Stimulated activated CD8-positive, alpha-beta memory T cell treated with anti-CD3 and anti-CD28 coated beads, Interleukin-4, amount 100 ng/mL, for 1 hour (primary cell): ENCODE measurements at places on chromosomes 7 and 10.

GRCh38 chr7:114718861-114719260 lies 203.0 kb upstream of the MDFIC start:
- no peak for DNase-seq

DNA sequence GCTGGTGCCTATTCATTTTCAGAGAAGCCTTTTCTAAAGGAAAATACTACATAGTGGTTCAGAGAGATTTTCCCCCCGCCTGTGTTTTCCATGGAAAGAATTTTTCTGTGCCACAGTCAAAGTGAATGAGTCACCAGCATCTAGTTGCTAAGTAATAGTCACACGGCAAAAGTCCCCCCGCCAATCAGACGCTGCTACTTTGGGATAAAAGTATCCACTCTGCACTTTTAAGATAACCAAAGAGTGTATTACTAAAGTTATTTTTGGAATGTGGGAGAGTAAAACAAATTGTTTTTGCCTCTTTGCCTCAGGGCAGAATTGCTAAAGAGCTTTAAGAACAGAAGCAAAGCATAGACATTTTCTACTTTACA lies 23.5 kb downstream of the ABLIM1 start:
- no peak for DNase-seq

GRCh38 chr10:113590581-113590980 lies 37.7 kb downstream of the HABP2 start:
- DNase-seq: no peak

GRCh38 chr7:66157060-66157459 lies 42.4 kb downstream of the CRCP start:
- DNase-seq: no peak

DNA sequence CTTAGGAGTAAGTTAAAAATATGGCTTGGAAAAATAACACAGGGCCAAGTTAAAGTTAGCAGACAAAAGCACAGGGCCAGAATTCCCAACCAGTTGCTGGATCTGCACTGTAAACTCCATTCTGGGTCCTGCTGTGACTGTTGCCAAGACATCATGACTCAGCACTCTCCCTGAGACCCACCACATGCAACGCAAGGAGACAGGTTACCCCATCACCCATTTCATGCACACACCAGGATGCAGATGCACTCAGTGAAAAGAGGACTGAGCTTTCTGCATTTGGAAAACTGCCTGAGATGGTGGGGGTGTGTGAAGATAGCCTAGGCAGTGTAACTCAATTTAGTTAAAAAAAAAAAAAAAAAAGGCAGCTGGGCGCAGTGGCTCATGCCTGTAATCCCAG lies 97.6 kb upstream of the ZNF438 start:
- DNase-seq: no peak

GRCh38 chr10:86862786-86863483 lies 94.5 kb downstream of the MMRN2 start:
- no peak for DNase-seq

- no peak for DNase-seq
These were observed 3.8 kb downstream of the RTKN2 start for GRCh38 chr10:62264702-62265436.

DNA sequence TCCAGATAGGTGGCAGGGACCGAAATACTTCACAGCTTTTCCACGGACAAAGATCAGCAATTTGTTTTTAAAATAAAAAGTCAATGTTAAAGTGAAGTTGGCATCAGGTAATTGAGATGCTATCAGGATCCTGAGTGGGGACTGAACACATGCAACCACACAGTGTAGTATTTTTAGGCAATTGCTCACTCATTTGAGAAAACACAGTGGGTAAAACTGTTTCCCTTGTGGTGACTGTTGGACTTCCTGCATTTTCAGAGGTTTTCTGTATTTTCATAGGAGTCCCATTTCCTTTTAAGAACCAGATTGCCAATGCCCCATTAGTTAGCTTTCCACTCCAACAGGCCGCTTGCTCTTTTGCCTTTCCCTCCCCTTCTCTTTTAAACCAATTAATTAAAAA lies 159.5 kb upstream of the ZNF32 start:
- no peak for DNase-seq

DNA sequence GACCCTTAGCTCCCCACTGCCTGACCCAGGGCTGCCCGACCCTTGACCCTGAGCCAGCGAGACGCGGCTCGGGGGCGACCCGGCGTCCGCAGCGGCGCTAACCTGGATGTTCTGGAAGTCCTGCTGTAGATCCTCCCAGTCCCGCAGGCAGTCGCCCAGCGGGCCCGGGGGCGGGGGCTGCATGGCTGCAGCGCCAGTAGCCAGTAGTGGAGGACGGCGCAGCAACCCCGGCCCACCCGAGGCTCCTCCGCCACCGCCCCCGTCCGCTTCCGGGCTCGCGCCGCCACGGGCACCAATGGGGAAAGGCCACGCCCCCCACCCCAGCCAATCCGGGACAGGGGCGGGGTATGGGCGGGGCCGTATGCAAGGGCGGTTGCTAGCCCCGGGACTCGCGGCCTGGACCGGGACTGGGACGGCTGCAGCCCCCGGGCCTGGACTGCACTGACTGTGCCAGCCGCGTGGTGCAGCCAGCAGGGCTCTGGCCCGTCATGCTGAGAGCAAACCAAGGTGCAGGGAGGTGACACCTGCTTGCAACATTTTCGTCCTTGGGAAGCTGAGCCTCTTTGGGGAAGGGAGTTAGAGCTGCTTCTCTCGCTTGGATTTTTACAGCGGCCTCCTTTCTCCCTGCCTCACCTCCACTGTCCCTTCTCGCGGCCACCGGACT lies at the start of gene TMEM120A:
Gene TMEM120A, minus strand, starts transcription at position 208 of the 664 bp plus-strand sequence. Its CDS starts 25 bp downstream, at position 183.
- peak; percentile 87 for DNase-seq

DNA sequence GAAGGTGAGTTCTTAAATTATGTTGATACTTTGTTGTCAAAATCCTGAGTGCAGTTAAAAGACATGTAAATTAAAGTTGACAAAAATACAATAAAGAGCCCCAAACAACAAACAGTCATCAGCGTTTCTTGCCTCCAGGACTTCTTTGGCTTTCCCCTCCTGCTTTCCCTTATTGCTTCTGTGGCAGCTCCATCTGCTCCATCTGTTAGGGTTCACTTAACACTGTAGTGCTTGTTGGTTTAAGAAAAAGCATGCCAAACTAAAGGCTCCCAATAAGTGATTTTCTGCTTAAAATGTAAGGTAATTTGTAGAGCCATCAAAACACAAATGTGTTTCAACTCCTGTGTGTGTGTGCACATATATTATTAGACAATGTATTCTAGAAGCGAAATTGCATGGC lies 254.3 kb upstream of the GNAI1 start:
- no peak for DNase-seq

DNA sequence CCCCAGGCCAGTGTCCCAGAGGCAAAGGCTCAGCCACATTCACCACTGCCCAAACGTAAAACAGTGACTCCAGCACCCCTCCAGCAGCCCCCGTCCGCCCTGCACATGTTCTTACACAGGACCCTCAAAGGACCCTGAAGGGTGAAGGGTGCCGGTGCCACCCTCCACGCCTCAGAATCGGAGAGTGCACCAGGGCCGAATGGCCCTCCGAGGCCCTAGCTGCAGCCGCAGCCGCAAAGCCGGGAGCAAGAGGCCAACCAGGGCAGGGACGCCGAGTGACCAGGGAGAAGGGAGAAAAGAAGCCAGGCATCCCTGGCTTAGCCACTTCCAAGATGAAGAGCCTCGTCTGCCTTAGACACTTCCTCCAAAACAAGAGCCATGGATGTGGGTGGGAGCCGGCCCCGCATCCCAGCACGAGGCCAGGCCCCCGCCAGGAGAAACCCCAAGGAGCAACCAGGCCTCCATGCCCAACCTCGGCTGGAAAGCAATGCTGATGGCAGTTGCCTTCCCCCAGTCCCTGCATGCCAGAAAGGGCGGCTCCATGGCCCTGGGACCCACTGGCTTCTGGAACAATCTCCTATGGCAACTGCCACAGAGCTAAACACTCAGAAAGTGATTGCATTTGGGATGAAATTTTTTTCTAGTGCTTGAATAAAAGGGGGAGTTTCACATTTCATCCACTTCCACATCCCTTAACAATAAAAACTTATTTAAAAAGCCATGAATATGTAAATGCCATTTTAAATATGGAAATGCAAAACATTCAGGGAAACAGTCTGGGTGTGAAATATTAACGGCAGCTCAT lies 92.3 kb downstream of the MAD1L1 start:
- DNase-seq: no peak

GRCh38 chr10:5685764-5686240 lies 1.2 kb downstream of the TASOR2 start:
- DNase-seq: no peak

DNA sequence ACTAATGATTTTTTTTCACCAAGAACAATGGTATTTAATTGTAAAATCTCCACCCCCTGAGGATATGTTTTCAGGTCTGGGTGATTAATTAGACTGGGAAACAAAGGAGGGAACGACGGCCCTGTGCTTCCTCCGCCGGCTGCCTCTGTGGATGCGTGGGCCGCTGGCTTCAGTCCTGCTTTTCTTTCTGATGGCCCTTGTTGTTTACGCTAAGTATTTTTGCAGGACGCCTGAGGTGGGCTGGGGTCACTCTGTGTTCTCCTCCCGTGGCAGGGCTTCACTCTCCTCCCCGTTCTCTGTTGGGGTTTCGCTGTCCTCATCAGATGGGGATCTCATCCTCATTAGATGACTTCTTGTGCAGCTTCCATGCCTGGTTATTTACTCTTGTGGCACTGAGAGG lies 5.2 kb upstream of the ACBD5 start:
- DNase-seq: no peak

GRCh38 chr10:69107699-69108098 lies 16.3 kb upstream of the VPS26A start:
- no peak for DNase-seq

- peak; percentile 80 for DNase-seq
These were observed at the start of gene TPK1 for GRCh38 chr7:144835652-144836544. Gene TPK1, minus strand, starts transcription at chr7:144836053. Its CDS starts 451 bp downstream, at chr7:144835602.

- no peak for DNase-seq
These were observed 23.2 kb downstream of the PLXNA4 start for GRCh38 chr7:132553031-132553430.

GRCh38 chr7:28381466-28381865 lies 30.9 kb upstream of the CREB5 start:
- DNase-seq: no peak

DNA sequence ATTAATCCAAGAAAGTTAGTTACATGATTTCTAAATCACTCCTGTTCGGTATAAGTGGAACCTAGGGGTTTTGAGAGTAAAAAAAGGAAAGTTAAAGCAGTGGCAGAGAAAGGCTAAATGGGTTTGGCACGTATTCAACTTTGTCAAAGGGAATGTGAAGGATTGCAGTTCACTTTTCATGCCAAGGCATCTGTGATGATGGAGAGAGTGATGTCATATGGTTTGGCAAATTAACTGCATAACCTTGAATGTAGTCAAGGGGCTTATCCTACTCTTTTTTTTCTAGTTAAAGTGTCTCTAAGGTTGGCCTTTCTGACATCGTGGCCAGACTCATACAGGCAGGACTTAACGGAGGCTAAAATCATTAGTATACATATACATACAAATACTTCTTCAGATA lies 277.8 kb downstream of the EXOC4 start:
- DNase-seq: no peak

GRCh38 chr7:54995610-54996363 lies 23.0 kb upstream of the EGFR start:
- no peak for DNase-seq

DNA sequence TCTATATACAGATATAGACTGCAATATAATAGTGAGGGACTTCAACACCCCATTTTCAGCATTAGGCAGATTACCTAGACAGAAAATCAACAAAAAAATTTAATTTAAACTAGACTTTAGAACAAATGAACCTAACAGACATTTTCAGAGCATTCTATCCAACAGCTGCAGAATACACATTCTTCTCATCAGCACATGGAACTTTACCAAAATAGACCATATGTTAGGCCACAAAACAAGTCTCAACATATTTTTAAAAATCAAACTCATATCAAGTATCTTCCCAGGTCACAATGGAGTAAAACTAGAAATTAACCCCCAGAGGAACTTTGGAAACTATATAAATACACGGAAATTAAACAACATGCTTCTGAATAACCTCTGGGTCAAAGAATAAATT lies 169.6 kb downstream of the MTERF1 start:
- no peak for DNase-seq

GRCh38 chr10:100122780-100123179 lies 41.1 kb upstream of the CPN1 start:
- DNase-seq: no peak

DNA sequence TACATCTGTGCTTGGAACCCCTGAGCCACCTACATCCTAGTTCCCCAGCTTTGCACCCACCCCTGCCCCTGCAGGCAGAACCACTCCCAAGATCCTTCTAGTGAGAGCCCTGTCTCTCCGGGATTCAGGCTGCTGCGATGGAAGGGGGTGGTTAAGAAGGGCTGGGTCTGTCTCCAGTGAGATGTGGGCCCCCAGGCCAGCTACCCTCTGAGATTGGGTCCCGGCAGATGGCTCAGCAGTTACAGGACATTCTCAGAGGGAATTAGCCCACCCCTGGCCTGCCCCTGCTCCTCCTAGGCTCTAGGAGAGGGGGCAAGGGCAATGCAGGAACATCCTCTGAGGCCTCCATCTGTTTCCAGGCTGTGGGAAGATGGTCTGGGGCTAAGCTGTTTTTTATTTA lies 27.7 kb downstream of the SLC29A3 start:
- no peak for DNase-seq

- no peak for DNase-seq
These were observed 56.0 kb upstream of the PIK3CG start for GRCh38 chr7:106808967-106809635.

DNA sequence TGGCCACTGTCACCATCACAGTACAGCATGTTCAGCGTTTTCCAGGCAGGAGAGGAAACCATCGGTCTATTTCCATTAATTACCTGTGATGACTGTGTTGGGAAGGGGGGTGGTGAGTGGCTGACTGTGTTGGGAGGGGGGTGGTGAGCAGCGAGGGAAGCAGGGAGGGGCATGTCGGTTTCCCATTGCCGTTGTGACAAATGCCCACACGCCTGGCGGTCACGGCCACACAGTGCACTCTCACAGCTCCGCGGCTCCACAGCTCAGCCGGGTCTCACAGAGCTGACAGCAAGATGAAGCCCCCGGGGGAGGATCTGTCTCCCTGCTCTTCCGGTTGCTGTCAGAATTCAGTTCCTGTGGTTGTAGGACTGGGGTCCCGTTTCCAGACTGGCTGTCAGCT lies 39.0 kb downstream of the AP5Z1 start:
- no peak for DNase-seq

DNA sequence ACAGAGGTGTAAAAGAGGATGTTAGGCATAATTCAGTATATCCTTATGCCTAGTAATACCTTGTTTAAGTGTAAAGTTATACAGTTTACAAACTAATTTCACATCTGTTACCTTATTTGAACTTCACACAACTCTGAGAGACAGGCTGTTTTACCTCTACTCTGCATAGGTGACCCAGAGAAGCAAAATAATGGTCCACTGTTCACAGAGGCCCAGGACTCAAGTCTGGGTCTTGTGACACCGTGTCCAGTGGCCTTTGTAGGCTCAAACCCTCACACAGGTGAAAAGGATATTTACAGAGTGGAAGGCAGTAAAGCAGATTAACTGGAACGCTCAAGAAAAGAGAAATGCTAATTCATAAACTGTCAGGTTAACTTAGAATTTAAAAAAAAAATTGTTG lies 32.1 kb downstream of the ASAH2 start:
- no peak for DNase-seq
